ENCODE measurements at places on chromosomes 1 and 21.

GRCh38 chr21:42929969-42930368 is 4.5 kb upstream of the ERVH48-1 start:
- DNase-seq, result no peak

GRCh38 chr1:179298952-179299351 is 5.4 kb downstream of the SOAT1 start:
- no peak for DNase-seq

DNA sequence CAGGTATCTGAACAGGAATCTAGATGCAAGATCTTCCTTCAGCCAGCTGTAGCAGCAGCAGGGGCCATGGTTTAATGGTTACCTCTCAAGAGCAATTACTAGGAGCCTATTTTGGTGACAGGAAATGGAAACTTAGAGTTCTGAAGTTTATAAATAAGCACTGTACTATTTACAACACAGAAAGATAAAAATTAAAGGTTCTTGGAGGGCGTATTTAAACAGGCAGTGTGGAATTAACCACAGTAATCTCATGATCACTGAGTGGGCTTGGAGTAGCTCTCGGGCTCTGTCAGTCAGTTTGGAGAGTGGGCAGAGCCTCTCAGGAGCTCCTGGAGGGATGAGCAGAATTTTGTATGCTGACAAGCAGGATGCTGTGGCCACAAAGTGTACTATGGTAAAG is 10.2 kb upstream of the FCRL5 start:
- no peak for DNase-seq

GRCh38 chr1:212074313-212074712 is 38.8 kb downstream of the DTL start:
- DNase-seq, result no peak

GRCh38 chr1:50488876-50489275 is 65.6 kb upstream of the DMRTA2 start:
- DNase-seq, result no peak

DNA sequence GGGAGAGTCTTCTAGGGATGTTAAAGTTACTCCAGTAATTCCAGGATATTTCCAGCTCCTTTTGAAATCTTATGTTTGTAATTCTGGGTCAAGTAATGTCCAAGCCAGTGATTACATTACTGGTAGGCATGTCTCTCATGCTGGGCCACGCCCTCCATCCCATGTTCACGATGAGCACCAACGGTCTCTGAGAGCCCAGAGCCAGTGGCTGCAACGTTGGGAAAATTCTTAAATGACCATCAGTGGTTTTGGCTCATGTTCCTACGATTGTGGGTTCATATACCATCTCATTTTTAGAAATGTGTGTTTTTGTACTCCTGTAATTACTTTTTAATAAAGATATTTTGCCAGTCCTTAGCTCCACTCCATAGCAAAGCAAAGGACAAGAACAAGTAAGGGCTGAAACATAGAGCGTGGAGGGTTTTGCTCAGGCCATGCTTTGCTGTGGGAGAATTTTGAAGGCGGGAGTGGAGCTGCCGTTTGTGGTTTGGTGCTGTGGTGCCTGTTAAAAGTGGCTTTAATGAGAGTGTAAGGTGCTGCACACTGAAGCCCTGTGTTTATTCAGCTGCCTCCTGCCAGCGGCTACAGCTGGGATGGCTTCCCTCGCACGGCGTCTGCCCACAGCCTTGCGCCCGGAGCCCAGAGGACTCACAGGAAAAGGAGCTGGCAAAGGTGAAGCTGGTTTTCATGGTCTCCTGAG is 28.9 kb downstream of the VANGL1 start:
- no peak for DNase-seq

- no peak for DNase-seq
Observed at GRCh38 chr1:51482881-51483280, 36.2 kb downstream of the EPS15 start.

DNA sequence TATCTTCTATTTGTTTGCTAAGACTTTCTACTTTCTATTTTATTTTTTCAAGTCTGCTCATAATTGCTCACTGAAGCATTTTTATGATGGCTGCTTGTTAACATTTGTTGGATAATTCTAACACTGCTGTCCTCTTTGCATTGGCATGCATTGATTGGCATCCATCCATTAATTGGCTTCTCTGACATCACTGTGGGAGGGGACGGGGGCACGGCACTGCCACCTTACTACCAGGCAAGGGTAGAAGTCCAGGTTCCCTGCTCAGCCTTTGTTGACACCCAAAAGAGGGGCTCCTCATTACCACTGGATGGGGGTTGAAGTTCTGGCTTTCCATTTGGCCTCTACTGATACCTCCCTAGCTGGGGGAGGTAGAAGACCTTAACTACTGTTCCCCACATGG is 11.5 kb upstream of the ABCG1 start:
- DNase-seq, result no peak

DNA sequence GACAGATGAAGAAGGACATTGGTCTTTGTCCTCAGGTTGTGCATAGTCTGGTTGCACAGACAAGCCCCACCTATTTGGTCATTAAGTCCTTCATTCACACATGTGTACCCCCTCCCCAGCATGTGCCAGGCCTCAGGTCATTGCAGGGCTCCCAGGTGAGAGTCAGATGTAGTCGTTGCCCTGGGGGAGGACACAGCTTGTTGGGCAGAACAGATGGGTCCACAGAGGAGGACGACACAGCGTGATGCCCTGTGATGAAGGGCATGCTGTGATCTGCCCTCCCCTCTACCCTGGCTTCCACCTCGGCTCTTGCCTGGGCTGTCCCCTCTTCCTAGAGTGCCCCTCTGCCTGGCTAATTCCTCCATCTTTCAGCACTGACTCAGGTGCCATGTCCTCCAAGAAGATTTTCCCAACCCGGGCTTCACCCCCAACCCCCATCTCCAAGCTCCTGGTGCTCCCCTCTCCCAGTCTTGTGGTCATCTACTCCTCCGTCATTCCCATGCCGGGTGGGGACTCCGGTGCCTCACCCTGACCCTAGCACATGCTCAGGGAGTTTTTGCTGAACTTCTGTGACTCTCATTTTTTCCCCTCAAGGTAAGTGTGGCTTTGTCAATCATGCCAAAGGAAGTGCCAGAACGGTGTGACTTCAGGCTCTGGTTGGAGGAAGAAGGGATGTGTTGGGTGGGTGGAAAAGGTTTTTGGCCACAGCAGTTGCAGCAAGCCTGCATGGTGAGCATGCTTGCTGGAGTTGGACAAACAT is 220.5 kb downstream of the FOXD2 start:
- no peak for DNase-seq

DNA sequence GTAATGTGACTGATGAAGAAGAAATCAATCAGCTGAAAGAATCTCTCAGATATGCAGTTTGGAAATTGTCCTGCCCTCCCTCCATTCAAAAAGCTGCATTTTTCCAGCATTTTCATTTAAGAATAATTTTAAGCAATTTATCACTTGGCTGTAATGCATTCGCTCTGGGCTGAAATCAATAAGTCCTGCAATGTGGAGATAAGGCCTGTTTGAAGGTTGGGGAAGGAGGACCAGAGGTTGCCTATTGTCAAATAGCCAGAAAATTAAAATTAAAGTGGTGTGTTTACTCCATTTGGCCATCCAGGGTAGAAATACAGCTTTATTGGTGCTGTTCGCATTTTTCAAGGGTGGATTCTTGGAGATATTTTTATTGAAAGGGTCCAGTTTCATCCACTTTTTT is 187.6 kb upstream of the NFIA start:
- DNase-seq, result no peak

DNA sequence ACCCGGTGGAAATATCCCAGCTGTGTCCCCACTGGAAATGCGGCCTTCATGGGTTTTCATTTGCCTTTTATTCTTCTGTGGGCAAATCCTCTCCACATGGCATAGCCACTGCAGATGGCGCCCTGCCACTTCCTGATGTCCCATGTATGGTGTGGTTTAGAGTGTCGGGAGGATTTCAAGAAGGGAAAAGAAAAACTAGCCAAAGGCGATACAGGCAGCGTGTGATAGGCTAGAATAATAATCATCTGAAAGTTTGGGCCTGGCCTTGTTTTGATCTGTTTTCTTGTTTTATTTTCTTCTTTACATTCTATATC is 123.6 kb downstream of the PEX14 start:
- no peak for DNase-seq

DNA sequence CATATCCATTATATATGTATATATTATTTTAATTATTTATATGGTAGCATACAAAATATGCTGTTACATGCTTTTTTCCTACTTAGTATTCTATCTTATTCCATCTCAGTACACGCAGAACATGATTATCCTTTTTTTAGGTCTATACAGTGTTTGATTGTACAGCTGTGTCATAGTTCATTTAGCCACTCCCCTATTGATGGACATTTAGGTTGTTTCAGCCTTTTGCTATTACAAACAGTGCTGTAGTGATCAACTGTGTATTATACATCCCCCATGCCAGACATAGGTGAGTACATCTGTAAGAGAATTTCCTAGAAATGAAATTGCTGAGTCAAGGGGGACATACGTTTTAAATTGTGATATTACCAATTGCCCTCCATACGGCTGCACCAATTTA is 15.6 kb downstream of the LACTBL1 start:
- DNase-seq, result no peak

GRCh38 chr1:55586771-55587170 is 371.6 kb upstream of the USP24 start:
- DNase-seq, result no peak

DNA sequence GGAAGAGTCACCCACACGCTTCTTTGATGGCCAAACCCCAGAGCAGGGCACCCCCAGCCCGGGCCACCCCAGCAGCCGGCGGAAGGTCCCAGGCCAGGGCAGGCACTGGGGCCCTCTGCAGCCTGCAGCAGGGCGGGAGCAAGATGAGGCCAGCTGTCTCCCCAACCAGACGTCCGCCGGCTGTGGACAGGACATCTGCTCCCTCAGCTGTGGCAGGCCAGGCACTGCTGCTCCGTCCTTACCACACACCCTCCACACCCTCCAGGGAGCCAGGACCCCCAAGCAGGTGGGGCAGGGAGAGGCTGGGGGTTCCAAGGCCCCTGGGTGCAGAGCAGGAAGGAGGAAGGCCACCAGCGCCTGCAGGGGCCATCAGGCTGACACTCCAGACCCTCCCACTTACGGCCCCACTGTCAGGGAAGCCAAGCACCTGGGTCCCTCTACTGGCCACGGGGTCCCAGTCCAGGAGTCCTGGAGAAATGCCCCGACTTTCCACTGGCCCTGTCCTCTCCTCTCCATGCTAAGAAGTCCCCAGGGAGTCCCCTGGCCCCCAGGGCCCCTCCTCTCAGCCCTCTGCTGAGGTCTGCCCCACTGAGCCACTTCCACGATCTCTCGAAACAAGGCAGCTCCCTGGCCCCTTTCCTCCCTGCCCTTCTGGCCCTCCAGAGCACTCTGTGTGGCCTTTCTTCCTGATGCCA is 5.6 kb downstream of the WNT9A start:
- DNase-seq, result no peak

- DNase-seq, result peak; percentile 27
Observed at GRCh38 chr1:150165622-150166612, 16.2 kb downstream of the PLEKHO1 start.

GRCh38 chr21:45588086-45588825 is 46.0 kb upstream of the SLC19A1 start:
- no peak for DNase-seq

GRCh38 chr1:64845831-64846425 is 101.1 kb downstream of the RAVER2 start:
- no peak for DNase-seq

DNA sequence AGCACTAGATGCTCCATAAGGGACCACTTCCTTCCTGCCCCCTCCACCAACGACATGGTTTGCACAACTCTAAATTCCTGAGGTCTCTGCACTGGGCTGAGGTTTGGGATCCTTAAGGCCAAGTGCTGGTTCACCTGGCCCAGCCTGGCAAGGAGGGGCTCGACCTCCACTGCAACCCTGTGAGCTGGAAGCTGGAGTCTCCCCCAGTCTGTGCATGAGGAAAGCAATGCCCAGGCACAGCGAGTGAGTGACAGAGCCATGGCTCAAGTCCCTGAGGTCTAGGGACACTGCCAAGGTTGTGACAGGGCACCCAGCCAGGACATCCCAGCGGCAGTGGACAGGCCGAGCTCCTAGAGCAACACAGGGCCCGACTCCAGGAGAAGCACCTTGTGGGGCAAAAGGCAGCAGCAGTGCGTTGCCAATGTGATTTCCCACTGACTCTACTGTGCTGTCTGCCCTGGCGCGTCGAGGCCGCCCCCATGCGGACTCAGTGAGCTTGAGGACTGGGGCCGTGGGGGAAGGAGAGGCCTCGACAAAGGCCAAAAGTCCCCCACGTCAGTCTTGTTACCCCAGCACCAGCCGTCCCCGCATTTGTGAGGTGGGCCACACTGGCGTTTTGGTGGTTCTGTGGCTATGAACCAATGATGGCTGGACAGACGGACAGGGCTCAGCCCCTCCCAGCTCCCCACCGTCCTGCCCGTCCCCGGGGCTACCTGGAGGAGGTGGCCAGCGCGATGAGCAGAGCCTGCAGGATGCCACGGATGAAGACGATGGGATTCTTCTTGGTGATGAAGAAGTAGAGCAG is 30.0 kb downstream of the PODN start:
- DNase-seq, result no peak

- peak; percentile 25 for DNase-seq
Observed at GRCh38 chr1:230867903-230868735, at the start of gene C1orf198. Gene C1orf198 (minus strand): TSS chr1:230868521. CDS start chr1:230868512, 9 bp downstream.

DNA sequence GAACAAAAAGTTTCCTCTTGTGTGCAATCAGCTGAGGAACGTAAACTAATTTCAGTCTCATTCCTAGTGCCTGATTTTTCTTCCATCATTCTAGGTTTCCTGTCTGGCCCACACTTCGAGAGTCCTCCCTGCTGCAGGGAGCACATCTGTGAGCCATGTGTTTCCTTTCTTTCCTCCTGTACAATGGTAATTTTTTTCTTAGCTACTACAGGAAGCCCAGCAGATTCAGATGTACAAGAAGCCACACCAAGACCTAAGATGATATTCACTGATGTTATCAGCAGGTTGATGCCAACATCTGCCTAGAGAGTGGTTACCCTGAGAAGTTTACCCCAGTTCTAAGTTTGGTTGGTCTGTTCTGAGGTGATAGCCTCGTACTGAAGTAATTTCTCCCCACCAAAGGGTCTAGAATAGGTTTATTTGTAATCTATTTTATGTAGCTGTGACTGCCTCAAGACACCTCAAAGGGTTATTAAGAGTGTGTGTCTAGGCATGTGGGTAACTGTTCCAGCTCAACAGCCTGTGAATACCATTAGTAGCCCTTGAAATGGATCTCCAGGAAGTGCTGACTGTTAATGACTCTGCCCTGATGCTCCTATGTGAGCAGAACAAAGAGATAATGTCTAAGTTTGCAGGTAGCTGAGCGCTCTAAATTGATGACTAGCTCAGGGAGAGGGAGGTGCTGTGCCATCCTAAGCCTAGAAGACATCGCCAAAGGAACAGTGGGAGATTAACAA is 31.7 kb upstream of the CLDN14 start:
- DNase-seq, result no peak

DNA sequence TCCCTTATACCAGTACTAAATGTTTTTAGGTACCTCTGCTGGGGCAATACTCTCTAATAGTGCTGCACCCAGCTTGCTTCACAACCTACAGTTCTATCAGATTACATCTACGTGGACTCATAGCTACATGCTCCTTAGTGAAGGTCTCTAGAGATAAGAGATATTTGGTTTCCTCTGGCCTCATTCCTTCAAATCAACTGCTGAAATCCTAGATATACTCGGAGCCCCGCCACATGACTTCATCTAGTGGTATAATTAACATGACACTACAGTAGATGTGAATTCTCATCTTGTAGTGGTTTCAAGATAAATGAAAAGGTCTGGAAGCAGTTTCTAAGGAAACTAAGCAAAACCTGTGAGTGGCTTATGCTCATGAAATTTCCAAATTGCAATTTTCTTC is 115.4 kb downstream of the SMYD2 start:
- no peak for DNase-seq

GRCh38 chr1:208885060-208885459 is 640.9 kb upstream of the PLXNA2 start:
- DNase-seq, result no peak

- DNase-seq, result no peak
Observed at GRCh38 chr21:26715878-26716506, 129.2 kb downstream of the ADAMTS1 start.

All from activated CD8-positive, alpha-beta memory T cell treated with anti-CD3 and anti-CD28 coated beads for 1 hour (primary cell).